ENCODE measurements at places on chromosomes 7 and 10.

DNA sequence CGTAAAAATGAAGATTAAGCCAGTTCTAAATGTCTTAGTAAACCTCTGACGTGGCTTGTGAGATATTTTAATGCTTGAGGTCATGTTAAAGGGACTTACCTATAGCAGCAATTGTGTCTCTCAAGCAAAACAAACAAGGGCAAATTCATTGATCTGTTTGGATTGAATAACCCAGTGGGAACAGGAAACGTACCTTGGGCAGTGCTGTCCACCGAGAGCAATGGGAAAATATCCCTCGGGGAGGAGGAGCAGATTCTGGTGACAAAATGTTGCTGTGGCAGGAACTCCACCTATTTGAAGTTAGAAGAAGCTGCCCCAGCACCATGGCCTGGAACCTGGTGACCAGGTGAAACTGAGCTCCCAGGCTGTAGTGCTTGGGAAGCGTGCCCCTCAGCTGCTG lies 107.1 kb upstream of the FZD8 start:
- no peak for DNase-seq

- no peak for DNase-seq
Observed at GRCh38 chr10:86110156-86110786, 256.3 kb downstream of the GRID1 start.

DNA sequence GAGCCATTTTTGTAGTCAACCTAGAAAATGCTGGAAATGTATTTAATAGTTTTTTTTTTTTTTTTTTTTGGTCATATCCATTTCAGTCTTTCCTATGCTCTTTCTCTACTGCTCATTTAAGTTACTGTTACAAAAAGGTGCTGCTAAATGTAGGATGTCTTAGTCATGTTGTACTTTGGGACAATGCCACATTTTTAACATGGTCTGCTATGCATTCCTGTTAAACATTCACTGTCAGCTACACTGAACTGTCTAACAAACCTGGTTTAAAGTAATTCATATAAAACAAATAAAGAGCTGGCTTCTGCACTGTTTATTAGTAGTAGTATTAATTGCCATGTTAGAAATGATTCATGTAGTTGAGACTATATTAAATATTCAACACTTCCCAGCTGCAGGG lies 108.6 kb downstream of the NSUN6 start:
- no peak for DNase-seq

- DNase-seq: no peak
Observed at GRCh38 chr7:98800996-98801395, 68.8 kb downstream of the TMEM130 start.

GRCh38 chr10:132446661-132447445 lies 49.9 kb downstream of the PWWP2B start:
- peak; percentile 57 for DNase-seq

Measured in stimulated activated naive CD4-positive, alpha-beta T cell treated with Interleukin-2 at 50 U/mL for 16 hours (primary cell).